ENCODE measurements at places on chromosomes 1 and 21. TPM values are rescaled to one million over a fixed set of nuclear protein-coding genes. Genes with fewer than 3 reads are reported as not detected.

DNA sequence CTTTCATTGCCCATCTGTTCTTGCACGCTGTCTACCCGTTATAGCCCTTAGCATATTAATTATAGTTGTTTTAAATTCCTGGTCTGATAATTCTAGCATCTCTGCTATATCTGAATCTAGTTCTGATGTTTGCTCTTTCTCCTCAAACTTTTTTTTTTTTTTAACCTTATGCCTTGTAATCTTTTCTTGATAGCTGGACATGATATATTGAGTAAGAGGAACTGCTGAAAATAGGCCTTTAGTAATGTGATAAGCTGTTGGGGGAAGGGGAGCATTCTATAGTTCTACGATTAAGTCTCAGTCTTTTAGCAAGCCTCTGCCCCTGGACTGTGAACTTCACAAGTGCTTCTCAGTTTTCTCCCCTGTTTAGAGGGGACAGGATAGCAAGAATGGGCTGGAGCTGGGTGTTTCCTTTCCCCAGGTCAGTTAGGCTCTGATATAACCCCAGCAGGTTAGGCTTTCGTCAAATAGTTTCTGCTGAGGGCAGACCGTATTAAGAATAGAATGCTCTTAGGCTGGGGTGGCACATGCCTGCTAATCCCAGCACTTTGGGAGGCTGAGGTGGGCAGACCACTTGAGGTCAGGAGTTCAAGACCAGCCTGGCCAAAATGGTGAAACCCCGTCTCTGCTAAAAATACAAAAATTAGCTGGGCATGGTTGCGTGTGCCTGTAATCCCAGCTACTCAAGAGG is 62.2 kb downstream of the ZFYVE9 start:
- H3K36me3 ChIP-seq: no peaks in the 10 kb centered on the region
- no peak overlapping the region for H3K4me3 ChIP-seq
- DNase-seq: no peak
- no peak overlapping the region for H3K27ac ChIP-seq
- H3K27me3 ChIP-seq: no peaks in the 10 kb centered on the region

CAMK1G gene
- not detected for total RNA-seq

DNA sequence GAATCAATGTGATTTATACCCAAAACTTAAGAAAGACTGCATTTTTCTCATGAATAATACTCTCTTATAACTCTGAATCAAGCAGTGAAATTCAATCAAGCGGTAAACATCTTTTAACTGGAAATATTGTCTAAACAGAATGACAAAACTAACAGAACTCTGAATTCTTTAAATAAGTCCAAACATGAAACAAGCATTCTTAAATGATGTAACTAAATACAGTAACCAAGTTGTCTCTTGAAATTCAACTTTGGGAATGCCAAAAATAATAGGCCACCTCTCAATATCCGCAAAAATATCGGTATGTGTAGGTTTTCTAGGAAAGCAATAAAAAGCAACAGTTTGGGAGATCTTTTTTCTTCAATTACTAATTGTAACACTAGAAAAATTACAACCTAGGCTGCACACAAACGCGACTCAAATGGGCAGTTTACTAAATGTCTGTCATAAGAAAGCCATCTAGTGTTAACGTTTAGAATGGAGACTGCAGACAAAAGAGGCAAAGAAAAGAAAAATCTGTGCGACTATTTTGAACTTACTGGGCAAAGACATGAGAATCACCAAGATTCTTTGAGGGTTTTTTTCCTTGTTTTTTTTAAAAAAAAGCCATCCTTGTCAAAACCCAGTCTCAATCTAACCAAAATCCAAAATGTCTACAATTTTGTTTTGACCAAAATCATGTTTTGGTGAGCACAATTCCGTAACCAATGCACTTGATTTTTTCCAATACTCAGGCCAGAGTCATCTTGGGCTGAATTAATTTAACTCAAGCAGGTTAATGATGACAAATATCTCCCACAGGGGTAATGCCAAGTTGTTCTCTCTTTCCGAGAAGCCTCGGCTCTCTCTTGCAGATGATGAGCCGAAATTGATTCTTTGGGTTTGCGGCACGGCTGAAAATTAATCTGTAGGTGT is 1.3 kb downstream of the SIPA1L2 start:
- H3K36me3 ChIP-seq: peaks cover 25% of the 10 kb centered on the region
- peaks cover 8% of the 10 kb centered on the region for H3K4me1 ChIP-seq
- H3K27me3 ChIP-seq: peaks cover 88% of the 10 kb centered on the region
- no peak for DNase-seq
- peak overlapping the region; percentile 93 for H3K4me3 ChIP-seq

TMEM240 gene
- 5.0 TPM for total RNA-seq

GRCh38 chr1:53130598-53130877 is 11.9 kb downstream of the SLC1A7 start:
- H3K27me3 ChIP-seq: peaks cover 16% of the 10 kb centered on the region
- DNase-seq: no peak
- no peak overlapping the region for H3K27ac ChIP-seq
- no peaks in the 10 kb centered on the region for H3K4me1 ChIP-seq
- no peak overlapping the region for H3K4me3 ChIP-seq
- H3K36me3 ChIP-seq: no peaks in the 10 kb centered on the region

DNA sequence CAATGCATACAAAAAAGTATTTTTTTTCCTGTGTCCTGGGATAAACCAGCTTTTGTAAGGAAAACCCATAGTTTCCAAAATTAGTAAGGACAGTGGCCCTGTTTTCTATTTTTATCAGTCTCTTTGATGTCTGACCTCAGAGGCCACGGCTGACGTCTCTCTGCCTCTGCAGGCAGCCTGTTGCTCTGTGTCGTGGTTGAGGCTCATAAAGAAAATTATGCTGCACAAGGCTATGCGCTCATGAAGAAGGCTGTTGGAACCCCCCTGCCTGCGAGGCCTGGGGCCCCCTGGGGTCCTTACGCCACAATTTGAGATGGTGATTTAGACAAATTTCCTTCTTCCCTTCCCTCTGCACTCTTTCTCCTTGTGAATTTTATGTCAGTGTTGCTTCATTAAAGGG is 48.9 kb downstream of the AGPAT3 start:
- H3K36me3 ChIP-seq: no peaks in the 10 kb centered on the region
- H3K4me3 ChIP-seq: no peak overlapping the region
- H3K27me3 ChIP-seq: no peaks in the 10 kb centered on the region
- no peak for DNase-seq

C1orf115 gene
- 5.1 TPM for total RNA-seq

DNA sequence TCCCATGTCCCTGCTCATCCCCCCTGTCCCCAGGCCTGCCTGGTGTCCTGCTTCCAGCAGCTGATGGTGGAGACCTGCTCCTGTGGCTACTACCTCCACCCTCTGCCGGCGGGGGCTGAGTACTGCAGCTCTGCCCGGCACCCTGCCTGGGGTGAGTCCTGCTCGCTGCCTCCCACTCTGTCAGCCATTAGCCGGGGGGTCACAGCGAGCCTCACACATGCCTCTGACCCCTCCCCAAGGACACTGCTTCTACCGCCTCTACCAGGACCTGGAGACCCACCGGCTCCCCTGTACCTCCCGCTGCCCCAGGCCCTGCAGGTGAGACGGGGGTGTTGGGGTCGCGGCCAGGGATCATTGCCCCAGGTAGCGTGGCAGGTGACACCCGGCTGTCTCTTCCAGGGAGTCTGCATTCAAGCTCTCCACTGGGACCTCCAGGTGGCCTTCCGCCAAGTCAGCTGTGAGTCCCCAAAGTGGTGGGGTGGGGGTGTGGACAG is 10.0 kb downstream of the SCNN1D start:
- no peak overlapping the region for H3K27ac ChIP-seq
- H3K4me3 ChIP-seq: no peak overlapping the region
- H3K4me1 ChIP-seq: no peaks in the 10 kb centered on the region
- peaks cover 20% of the 10 kb centered on the region for H3K36me3 ChIP-seq

DNA sequence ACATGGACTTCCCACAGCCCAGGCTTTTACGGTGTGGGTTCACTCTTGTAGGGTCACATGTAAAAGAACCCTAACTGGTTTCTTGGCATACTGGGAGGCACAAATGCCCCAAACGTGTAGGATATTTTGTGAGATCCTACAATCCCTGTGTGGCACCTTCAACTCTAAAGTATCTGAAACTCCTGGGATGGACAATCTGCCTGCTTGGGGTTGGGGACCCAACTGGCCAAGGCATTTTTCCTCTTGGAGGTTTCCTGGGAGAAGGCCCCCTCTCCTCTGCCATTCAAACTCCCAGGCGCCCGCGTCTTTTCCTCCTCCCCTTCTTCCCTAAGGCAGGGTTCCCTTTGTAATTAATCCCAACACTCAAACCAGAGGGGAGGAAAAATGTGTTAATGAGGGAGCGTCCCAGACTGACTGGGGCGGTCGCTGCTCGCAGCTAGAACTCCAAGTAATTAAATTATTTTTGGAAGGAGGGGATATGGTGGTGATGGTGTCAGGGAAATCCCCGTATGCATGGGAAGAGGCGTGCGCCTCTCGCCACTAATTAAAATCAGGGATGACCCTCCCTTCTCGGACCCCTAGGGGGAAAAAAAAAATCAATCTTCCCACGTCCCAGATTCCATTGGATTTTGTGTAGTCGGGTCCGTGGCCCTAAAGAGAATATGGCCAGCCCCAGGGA is 681 bp upstream of the VANGL2 start:
- H3K36me3 ChIP-seq: peaks cover 5% of the 10 kb centered on the region
- H3K27me3 ChIP-seq: peaks cover 72% of the 10 kb centered on the region
- no peak for DNase-seq
- no peak overlapping the region for H3K27ac ChIP-seq
- H3K4me3 ChIP-seq: peak overlapping the region; percentile 27

- no peak overlapping the region for H3K4me3 ChIP-seq
- no peaks in the 10 kb centered on the region for H3K4me1 ChIP-seq
- H3K27ac ChIP-seq: no peak overlapping the region
- no peaks in the 10 kb centered on the region for H3K27me3 ChIP-seq
Measured at GRCh38 chr1:163305441-163305840, 16.3 kb upstream of the NUF2 start.

GRCh38 chr1:167158813-167159275 is 61.8 kb upstream of the POU2F1 start:
- H3K36me3 ChIP-seq: no peaks in the 10 kb centered on the region
- no peaks in the 10 kb centered on the region for H3K27me3 ChIP-seq
- H3K27ac ChIP-seq: no peak overlapping the region
- DNase-seq: no peak
- no peak overlapping the region for H3K4me3 ChIP-seq
- peaks cover 36% of the 10 kb centered on the region for H3K4me1 ChIP-seq

DNA sequence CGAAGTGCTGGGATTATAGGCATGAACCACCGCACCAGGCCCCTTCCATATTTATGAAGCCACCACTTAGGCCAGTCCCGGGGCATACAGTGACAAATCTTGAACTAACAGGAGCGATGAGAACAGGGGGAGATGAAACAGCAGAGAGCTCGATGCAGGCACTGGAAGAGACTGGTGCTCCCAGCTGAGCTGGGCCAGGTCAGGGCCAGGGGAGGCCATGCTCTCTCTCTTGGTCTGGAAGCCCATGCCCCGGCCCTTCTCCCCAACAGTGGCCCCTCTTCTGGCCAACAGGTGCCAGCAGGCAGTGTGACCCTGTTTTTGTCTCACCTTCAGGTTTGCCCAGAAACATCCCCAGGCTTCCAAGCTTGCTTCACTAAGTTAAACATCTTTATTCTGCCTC is 269.9 kb upstream of the C1orf174 start:
- no peak overlapping the region for H3K4me3 ChIP-seq
- H3K27ac ChIP-seq: no peak overlapping the region
- no peaks in the 10 kb centered on the region for H3K4me1 ChIP-seq
- H3K27me3 ChIP-seq: peaks cover 50% of the 10 kb centered on the region
- H3K36me3 ChIP-seq: no peaks in the 10 kb centered on the region
- DNase-seq: no peak

S100PBP gene
- 57.4 TPM for total RNA-seq

- H3K4me3 ChIP-seq: no peak overlapping the region
- peaks cover 31% of the 10 kb centered on the region for H3K4me1 ChIP-seq
- H3K27ac ChIP-seq: no peak overlapping the region
- DNase-seq: no peak
- peaks cover 19% of the 10 kb centered on the region for H3K36me3 ChIP-seq
Measured at GRCh38 chr1:58657082-58657481, 42.8 kb downstream of the MYSM1 start.

DNA sequence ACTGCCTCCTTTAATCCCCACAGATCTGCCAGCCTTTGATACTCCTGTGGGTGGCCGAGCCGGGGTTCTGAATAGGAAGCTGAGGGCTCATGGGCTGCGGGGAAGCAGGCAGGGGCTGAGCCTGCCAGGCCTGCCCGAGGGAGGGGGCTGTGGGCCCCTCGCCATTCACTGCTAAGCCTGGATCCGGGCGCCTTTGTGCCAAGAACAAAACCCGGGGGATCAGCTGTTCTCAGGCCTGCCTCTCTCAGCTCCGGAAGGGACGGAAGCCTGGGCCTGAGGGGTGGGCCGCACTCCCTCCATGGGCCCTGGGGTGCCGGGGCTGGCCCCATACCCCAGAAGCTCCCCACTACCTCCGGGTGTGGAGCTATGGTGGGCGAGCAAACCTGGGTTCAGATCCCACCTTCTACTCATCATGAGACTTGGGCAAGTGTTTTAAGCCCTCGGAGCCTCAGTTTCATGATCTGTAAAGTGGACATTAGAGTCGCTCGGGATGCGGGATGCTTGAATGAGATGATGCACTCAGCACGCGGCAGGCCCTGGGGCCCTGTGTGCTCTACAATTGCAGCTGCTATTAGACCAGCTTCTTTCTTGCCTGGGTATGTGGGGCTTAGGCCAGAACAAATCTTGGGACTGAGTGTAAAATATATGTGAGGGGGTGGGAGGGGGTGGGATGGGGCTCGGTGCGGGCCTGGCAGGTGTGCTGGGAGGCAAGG is 19.2 kb upstream of the EPHA2 start:
- H3K36me3 ChIP-seq: peaks cover 40% of the 10 kb centered on the region
- H3K27ac ChIP-seq: peak overlapping the region; percentile 100
- H3K27me3 ChIP-seq: no peaks in the 10 kb centered on the region

DNA sequence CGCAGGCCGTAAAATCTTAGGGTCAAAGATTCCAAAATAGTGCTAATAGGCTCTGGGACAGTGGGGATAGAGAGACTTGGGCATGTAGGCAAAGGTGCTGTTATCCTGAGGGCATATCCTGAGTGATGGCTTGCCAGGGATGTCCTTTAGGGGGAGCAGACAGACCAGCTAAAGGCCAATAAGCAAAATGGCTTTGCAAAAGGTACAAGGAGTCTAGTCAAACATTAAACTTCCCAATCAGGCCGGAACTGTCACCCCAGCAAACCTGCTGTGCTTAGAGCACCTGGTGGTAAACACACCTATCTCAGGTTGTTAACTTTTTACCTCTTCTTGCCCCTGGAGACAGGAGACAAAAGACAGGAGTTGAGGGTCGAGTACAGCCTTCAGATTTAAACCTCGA is 49.1 kb downstream of the TRABD2B start:
- peaks cover 53% of the 10 kb centered on the region for H3K4me1 ChIP-seq
- no peak overlapping the region for H3K27ac ChIP-seq
- DNase-seq: peak; percentile 73
- H3K4me3 ChIP-seq: no peak overlapping the region
- H3K36me3 ChIP-seq: no peaks in the 10 kb centered on the region
- H3K27me3 ChIP-seq: no peaks in the 10 kb centered on the region

ARHGAP30 gene
- total RNA-seq: 2.9 TPM

DNA sequence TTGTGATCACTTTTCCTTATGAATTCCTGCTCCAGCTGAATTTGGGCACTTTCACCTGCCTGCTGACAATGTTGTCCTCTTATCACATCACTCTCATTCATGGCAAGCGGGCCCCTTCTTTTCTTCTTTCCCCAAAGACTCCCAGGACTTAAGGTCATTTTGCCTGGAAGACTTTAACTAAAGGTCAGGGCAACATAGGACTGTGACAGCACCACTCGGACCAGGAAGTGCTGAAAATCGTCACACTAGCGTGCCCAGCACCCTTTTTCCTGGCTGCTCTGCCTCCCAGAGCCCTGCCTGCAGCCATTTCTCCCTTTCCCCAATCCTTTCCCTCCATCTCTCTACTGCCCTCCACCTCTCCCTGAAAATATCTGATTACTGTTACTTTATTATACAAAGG is 35.4 kb downstream of the CD34 start:
- H3K27me3 ChIP-seq: no peaks in the 10 kb centered on the region
- no peak for DNase-seq
- H3K27ac ChIP-seq: no peak overlapping the region

Measured in Calu3 (cell line).